ENCODE measurements at places on chromosomes 5 and 9. TPM values are rescaled to one million over a fixed set of nuclear protein-coding genes. Genes with fewer than 3 reads are reported as not detected.

PPP2R2B gene
- 1.3 TPM for total RNA-seq

NSG2 gene
- total RNA-seq, result not detected

ESM1 gene
- 212 TPM for total RNA-seq

SLC6A19 gene
- not detected for total RNA-seq

PCDHA7 gene
- total RNA-seq, result 0.87 TPM

TMEM252 gene
- total RNA-seq, result not detected

ZNF454 gene
- total RNA-seq, result 1.7 TPM

CYLC2 gene
- not detected for total RNA-seq

PTGER4 gene
- 2.9 TPM for total RNA-seq

FRMPD1 gene
- total RNA-seq, result not detected

SLC36A2 gene
- total RNA-seq, result not detected

JAKMIP2 gene
- total RNA-seq, result 10.8 TPM

PRR7 gene
- total RNA-seq, result 4.9 TPM

IL5 gene
- total RNA-seq, result not detected

NMUR2 gene
- not detected for total RNA-seq

DEPDC1B gene
- 20.7 TPM for total RNA-seq

RNF208 gene
- total RNA-seq, result 0.25 TPM

Measured in uterine smooth muscle cell (primary cell).